ENCODE measurements at places on chromosomes 1 and 21.

- DNase-seq = no peak
Observed at GRCh38 chr1:44040846-44041245, 9.6 kb upstream of the SLC6A9 start.

- DNase-seq = no peak
Observed at GRCh38 chr1:156523801-156524480, 23.4 kb upstream of the MEF2D start.

DNA sequence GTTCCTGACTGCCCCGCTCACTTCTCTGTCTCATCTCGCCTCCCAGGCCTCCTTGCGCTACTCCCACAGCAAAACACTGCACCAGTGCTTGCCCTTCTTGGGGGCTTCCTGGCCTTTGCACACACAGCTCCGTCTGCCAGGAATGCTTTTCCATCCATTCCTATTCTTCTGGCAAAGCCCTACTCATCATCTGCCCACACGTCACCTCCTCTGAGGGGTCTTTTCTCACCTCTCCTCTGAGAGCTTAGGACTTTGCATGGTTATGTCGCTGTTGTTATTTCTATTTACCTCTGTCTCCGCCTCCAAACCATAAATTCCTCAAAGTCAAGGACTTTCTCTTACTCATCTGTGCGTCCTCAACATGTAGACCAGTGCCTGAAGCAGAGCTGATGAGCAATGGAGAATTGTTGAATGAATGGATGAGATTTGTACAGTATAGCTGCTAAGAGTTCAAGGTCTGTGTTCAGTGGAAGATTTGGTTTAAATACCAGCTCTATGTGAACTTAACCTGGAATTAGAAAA is 26.4 kb upstream of the BTG2 start:
- no peak for DNase-seq

DNA sequence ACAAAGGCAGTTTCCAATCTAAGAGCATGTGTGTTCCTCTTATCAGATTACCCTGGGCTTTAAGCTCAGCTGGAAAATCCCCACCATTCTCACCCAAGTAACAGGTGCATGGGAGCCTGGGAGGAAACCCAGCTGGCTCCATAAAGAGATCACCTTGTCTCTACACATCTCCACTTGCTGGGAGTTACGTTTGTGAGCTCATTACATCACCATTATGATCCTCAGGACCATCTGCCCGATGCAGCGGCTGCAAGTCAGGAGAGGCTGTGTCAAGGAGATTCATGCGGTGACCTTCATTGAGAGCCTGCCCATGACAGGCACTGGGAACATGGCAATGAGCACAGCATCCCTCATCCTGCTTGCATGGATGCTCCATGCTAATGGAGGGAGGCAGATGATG is 618.0 kb downstream of the NPHP4 start:
- DNase-seq = no peak

DNA sequence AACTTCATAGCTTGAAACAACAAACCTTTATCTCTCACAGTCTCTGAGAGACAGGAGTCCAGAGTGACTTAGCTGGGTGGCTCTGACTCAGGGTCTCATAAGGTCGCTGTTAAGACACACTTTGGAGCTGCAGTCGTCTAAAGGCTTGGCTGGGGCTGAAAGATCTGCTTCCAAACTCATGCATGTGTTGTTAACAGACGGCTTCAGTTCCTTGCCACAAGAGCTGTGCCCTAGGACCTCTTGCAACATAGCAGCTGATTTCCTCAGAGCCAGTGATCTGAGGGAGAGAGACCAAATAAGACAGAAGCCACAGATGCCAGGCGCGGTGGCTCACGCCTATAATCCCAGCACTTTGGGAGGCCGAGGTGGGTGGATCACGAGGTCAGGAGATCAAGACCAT is 176.8 kb downstream of the DISC1 start:
- DNase-seq = no peak
